ENCODE measurements at places on chromosomes 11 and 22.

GRCh38 chr11:71425860-71426259 lies 22.3 kb downstream of the DHCR7 start:
- no peak for DNase-seq

DNA sequence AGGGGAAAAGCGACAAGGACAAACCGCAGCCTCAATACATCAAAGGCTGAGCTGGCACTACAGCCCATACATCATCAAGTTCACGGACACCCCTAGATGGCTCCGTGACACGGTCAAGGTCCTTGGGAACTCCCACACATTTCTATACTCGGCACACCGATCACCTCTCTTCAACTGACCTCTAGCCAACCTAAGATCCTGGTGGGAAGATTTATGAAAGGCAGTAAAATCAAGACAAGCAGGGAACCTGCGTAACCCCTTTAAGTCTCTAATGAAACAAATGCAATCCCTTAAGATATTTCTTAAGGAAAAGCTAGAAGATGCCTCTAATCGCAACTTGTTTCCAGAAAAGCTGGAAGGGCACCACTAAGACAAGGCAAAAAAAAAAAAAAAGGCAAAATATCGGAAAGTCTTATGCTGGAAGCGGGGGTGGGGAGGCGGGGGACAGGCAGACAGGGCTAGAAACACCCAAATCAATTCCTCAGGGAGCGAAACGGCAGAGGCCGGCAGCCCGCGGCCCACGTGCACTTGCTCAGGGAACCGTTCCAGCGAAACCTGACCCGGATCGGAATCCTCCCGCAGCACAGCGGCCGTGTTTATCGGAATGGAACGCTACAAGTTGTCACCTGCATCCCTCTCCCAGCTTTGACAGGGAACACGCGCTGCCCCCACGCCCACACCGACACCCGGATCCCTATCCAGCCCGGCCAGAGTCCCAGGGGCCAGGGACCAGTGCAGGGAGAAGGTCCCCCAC lies 1.4 kb downstream of the ARHGAP20 start:
- no peak for DNase-seq

- DNase-seq, result no peak
These were observed at the start of gene IGF2 for GRCh38 chr11:2139123-2139521. Gene IGF2 (minus strand): TSS chr11:2139389. CDS start chr11:2135523, 3,866 bp downstream.

DNA sequence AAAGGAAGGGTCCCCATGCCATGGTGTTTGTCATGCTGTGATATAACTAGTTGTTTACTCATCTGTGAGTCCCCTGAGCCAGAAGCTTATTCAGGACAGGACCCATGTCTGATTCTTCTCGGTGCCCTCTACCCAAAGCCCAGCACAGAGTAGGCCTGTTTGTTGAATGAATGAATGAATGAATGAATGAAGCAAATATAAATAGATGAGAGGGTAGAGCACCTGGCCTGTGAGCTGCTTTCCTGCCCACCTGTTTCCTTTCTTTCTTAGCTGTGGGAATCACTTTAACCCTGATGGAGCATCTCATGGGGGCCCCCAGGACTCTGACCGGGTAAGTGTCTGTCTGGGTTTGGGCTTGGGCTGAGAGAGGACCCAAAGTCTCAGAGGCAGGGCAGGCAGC lies 7.2 kb downstream of the CCS start:
- DNase-seq, result no peak

GRCh38 chr11:9315078-9315688 lies 790 bp upstream of the TMEM41B start:
- no peak for DNase-seq

- DNase-seq, result no peak
These were observed 2390.9 kb upstream of the RAG2 start for GRCh38 chr11:38988908-38989307.

DNA sequence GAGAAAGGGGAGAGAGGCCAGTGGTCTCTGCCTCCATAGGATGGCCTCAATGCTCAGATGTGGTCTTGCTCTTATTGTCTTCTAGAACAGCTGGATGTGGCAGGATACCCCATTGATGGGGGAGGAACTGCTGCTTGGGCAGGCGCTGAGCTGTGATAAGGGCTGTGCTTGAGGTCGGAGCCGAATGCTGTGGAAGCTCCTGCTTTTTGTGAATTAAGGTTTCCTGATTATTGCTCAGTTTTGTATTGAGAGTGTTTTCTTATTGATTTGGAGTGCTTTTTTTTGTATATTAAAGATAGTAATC lies 57.2 kb downstream of the CABIN1 start:
- no peak for DNase-seq

DNA sequence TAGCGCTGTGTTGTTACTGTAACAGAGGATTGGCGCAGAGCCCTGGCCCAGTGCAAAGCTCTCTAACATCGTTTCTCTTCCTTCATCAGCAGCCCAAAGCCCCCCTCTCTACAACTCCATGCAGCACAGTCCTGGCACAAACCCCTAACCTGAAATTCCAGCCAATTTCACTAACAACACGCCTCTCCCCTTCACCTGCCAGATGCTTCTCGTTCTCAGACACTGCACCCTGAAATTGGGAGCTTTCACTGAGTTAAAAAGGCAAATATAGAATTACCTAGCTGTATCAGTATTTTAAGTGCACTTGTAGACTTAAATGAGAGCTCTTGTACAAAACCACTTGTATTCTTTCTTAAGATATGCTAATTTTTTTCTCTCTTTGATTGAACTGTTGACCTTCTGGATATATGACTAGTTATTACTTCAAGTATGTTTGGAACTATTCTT lies 16.3 kb downstream of the GRAP2 start:
- no peak for DNase-seq

- no peak for DNase-seq
These were observed 547.1 kb downstream of the RAB38 start for GRCh38 chr11:87628026-87628580.

- DNase-seq, result no peak
These were observed at the start of gene SHANK2 for GRCh38 chr11:71252269-71252769. Gene SHANK2 (minus strand): TSS chr11:71252577. CDS start chr11:71147326, 105,251 bp downstream.

Measured in CD4-positive, alpha-beta T cell treated with Interleukin-15 for 4 hours (primary cell).